ENCODE measurements at places on chromosomes 16 and 17.

- DNase-seq = no peak
Observed at GRCh38 chr16:57892041-57892440, 78.9 kb downstream of the CNGB1 start.

DNA sequence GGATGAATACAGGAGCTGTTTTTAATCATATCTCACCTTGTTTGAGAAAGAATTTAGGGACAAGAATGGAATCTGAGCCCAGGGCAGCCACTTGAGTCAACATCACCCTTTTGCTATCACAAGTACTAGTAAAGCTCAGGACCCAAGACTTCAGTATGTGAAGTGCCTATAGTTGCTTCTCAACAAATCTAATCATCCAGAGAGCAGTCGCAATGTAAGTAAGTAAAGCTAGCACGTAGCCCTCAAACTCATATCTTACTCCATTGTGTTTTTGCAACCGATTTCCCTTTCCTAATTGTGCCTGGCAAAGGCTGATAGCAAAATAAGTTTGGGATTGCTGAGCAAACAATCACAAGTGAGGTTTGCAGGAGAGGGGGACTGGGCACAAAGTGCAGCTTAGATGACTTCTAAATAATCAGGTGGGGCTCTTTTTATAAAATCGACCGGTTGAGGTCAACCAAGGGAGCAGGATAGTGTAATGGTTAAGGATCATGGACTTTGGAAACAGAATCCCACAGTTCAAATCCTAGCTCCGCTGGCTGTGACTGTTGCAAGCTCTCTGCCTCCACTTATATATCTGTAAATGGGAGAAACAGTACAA is 13.0 kb downstream of the TOB1 start:
- no peak for DNase-seq

DNA sequence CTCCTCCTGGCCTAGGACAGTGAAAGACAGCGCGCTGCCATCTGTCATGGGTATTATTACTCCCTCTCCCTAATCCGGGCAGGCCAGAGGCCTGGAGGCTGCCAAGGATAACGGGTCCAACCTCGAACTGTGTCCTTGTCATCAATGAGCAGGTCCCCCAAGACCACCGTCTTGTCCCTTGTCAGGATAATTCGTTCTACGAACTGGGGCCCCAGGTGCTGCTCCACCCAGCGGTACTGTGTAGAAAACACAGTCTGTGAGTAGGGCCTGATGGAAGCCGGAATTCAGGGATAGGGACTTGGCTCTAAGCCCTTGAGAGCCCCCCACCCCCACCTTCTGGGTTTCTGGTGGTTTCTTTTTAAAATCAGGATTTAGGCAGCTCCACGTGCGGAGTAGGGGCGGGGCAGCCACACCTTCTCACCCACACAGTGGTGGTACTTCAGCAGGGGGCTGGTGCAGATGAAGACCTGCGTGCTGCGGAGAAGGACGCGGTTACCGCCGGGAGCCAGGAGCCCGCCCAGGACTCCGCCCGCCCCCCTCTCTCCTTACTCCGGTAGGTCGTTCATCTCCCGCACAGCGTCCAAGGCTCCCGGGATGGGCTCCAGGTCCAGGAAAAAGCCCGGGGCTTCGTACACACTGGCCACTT is 787 bp downstream of the NT5C start:
- peak; percentile 20 for DNase-seq

DNA sequence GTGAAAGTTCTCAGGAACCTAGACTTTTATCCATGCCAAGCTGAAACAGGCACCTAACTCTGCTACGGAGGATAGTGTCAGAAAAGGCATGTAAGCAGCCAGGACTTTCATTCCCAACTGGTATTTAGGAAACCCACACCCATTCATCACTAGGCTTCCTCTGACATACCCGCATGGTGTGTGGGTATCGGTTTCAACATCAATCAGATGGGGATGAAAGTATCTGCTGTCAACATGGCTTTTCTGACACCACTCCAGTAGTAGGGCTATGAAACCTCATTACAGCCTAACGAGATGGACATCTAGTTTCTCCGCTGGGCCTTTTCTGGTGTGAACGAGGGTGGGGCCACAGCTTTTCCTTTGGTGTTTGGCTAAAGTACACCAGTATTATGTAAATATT is 1178.3 kb downstream of the CDH11 start:
- no peak for DNase-seq

- DNase-seq = no peak
Observed at GRCh38 chr16:3690980-3691720, 26.2 kb downstream of the TRAP1 start.

DNA sequence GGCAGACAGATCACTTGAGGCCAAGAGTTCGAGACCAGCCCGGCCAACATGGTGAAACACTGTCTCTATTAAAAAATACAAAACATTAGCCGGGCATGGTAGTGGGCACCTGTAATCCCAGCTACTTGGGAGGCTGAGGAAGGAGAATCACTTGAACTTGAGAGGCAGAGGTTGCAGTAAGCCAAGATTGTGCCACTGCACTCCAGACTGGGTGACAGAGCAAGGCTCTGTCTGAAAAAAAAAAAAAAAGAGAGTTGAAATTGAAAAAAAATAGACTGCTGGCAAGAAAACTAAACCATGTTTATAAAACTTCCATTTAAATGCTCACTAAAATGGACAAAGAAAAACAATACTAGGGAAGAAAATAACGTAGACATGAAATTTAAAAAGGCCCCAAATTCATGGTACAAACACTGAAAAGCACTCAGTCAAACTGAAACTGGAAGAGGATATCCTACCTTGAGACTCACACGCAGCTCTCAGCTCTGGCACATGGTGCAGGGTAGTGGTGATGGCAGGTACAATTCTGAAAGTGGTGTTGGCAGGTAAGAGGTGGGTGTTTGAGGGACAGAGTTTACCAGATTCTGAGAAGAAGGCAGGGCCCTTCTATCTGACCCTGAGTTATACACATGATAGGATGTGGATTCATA is 19.3 kb downstream of the CNTROB start:
- no peak for DNase-seq

- no peak for DNase-seq
Observed at GRCh38 chr17:57235124-57235523, 21.2 kb upstream of the MSI2 start.

GRCh38 chr17:19762515-19762961 is 14.4 kb upstream of the ALDH3A1 start:
- peak; percentile 46 for DNase-seq

DNA sequence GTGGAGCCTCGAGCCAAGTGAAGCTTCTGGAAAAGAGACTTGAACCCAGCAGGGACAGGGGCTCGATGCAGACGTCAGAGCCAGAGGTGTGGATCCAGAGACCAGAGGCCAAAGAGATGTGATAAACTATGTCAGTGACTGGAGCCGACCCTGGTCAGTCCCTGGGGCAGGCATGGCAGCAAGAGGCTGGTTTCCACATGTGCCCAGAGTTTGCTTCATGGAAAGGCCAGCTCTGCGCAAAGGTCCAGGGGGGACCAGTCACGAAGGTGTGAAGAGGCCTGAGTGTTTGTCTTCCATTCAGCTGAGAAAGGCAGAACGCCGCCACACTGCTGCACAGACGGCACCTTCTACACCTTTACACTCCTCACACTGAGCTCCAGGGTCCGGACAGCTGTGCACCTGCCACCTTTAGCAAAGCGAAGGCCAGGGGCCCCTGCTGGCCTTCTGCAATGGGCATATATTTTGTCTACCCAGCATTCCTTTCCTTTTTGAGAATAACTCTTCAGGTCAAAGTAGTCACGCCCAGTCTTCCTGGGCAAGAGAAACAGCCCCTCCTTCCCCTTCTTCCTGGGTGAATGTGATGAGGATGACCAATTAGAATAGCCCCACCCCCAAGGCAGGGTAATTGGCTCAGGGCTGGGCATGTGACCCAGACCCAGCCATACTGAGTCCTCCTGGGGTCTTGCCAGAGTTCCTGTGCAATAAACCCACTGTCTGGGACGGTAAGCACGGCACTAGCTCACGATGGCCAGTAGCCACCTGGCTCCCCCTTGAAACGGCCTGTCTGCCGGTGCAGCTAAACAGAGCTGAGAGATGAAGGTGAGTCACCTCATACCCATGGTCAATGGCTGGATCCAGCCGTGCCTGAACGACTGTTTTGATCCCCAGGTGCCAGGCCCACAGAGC is 2.3 kb upstream of the RPH3AL start:
- DNase-seq = no peak

DNA sequence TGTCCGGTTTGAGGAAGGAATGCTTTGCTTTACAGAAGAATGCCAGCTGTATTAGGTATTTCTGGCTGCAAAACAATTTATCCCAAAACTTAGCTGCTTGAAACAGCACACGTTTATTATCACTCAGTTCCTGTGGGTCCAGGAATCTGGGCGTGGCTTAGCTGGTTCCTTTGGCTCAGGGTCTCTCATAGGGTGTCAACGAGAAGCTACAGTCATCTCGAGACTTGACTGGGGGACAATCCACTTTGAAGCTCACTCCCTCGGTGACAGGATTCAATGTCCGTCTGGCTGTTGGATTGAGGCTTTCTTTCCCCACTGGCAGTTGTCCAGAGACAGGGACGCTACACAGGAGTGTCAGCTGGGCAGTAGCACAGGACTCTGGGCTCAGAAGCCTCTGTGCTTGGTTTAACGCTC is 9.6 kb upstream of the RHBDF2 start:
- DNase-seq = no peak

DNA sequence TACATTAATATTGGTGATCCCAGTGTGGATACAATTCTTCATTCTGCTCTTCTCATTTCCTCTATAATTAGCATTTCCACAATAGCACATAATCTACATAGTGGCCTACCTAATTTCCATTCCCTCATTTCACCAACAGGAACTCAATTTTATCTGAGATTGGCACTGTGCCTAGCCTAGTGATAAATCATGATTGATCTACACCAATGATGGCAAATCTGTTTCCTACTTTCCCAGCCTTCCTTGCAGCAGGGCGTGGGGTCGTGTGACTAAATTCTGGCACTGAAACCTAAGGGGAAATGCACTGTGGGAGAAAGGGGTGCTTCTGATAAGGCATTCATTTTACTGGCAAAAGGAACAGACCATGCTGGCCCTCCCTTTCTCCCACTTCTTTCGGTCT is 66.6 kb upstream of the TOM1L1 start:
- no peak for DNase-seq

GRCh38 chr16:79165079-79165478 is 435.5 kb downstream of the MAF start:
- DNase-seq = no peak

GRCh38 chr17:7437950-7438614 is 1.2 kb upstream of the FGF11 start:
- no peak for DNase-seq

DNA sequence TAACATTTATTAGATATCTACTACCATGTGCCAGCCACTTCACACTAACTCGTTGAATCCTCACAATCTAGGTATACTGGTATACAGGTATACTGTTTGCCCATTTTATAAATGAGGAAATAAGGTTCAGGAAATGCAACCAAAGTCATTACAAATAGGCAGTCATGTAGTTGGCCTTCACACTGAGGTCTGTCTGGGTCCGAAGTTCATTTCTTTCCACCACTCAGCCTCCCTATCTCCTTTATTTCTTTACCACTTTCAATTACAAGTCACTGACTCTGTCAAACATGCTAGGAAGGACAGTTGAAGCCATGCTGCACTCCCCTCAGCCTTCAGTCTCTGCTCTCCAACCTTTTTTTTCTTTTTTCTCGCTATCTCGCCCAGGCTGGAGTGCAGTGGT is 20.7 kb upstream of the SIAH1 start:
- no peak for DNase-seq

DNA sequence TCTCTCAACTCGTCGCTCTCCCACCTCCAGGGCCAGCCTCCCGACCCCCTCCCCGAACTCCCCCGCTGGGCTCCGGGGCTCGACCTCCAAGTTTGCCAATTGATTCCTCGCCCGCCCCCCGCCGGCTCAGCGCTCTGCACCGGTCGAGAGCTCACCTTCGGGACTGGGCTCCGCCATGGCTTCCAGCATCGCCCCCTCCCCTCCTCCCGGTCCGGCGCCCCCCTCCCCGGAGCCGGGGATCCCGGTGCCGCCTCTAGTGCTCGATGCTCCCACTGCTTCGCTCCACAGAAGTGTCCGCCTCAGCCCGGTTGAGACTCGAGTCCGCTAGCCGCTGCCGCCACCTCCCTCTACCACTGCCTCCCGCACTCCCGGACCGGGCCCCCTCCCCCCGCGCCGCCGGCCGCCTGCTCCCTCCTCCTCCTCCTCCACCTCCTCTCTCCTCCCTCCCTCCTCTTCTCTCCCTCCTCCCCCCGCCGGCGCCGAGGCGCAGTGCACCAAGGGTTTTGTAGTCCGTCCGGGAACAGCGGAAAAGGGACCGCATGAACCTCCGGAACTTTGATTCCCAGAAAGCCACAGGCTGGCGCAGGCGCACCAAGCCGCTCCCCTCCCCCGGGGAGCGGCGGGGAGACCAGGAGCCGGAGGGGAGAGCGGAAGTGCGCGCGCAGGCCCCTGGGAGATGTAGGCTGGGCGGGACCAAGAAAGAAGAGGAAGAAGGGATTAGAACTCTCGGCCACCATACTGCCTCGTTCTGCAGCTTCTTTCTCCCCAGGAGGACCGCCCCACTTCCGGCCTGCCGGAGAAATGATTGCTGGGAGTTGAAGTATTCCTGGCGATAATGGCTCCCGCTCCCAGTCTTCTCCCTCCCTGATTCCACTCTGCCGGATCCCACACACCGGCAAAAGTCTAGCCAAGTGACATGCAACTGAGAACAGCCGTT is at the start of gene PHF23:
PHF23 (minus strand) TSS at position 367 of the 937 bp plus-strand sequence; CDS start at position 189, 178 bp downstream.
- DNase-seq = peak; percentile 98

DNA sequence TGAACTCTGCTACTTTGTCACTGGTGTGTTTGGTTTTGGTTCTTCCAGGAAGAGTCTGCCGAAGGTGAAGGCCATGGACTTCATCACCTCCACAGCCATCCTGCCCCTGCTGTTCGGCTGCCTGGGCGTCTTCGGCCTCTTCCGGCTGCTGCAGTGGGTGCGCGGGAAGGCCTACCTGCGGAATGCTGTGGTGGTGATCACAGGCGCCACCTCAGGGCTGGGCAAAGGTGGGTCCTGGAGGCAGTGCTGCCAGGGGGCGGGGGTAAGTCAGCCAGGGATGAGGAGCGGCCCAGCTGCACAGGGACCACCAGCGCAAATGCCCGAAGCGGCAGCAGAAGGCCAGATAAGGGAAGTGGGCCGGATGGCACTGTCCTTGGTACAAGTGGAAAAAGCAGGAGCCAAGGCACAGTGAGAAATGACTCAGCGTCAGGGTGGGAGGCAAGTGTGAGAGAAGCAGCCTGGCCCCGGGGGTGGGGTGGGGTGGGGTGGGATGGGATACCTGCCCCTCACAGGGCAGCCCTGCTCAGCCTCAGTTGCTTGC is 41.9 kb downstream of the TMEM11 start:
- DNase-seq = no peak

DNA sequence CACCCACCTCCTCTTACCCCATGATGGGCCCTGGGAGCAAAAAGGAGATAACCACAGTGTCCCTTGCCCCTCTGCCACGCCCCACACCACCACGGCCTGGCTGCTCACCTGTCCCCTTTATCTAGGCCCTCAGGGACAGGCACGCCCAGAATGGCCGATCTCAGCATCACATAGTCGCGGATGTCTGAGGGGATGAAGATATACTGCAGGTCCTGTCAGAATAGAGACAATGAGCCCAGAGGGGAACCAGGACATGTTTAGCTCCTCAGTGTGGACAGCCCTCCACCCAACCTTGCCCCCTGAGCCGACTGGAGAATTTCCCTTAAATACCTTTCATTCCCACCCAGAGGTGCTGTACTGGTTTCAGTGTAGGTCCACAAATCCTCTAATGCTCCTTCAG is 15.2 kb downstream of the ST6GALNAC2 start:
- no peak for DNase-seq

GRCh38 chr16:89918453-89919347 is at the start of gene MC1R:
Gene MC1R, plus strand, starts transcription at chr16:89918862. Its CDS starts 397 bp downstream, at chr16:89919259.
- DNase-seq = no peak

GRCh38 chr16:2429771-2430663 is 770 bp downstream of the CCNF start:
- DNase-seq = no peak

- no peak for DNase-seq
Observed at GRCh38 chr17:4566785-4567184, 6.4 kb upstream of the GGT6 start.
